Activated CD4-positive, alpha-beta T cell treated with anti-CD3 and anti-CD28 coated beads, Interleukin-2, amount 50 U/mL, for 1 hour (primary cell): ENCODE measurements at places on chromosomes 11 and 22.

GRCh38 chr11:41394521-41395195 lies 64.8 kb downstream of the LRRC4C start:
- DNase-seq, result no peak

DNA sequence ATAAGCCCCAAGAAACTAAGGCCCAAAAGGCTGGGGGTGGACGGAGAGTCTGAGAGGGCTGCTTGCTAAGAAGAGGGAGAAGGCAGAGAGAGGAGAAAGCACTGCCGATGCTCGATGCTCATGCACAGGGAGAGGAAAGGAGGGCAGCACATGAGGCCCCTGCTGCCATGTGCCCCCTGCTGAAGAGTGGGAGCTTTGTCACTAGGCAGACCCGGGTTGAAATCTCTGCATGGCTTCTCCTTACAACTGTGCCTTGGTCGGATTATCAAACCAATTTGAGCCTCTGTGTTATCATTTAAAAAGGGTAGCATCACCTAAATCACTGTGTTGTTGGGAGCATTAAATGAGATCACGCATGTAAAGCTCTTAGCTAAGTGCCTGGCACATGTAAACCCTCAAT lies 330.5 kb downstream of the NXPE2 start:
- no peak for DNase-seq

- DNase-seq, result no peak
Observed at GRCh38 chr11:6635082-6635932, 16.1 kb upstream of the TPP1 start.

DNA sequence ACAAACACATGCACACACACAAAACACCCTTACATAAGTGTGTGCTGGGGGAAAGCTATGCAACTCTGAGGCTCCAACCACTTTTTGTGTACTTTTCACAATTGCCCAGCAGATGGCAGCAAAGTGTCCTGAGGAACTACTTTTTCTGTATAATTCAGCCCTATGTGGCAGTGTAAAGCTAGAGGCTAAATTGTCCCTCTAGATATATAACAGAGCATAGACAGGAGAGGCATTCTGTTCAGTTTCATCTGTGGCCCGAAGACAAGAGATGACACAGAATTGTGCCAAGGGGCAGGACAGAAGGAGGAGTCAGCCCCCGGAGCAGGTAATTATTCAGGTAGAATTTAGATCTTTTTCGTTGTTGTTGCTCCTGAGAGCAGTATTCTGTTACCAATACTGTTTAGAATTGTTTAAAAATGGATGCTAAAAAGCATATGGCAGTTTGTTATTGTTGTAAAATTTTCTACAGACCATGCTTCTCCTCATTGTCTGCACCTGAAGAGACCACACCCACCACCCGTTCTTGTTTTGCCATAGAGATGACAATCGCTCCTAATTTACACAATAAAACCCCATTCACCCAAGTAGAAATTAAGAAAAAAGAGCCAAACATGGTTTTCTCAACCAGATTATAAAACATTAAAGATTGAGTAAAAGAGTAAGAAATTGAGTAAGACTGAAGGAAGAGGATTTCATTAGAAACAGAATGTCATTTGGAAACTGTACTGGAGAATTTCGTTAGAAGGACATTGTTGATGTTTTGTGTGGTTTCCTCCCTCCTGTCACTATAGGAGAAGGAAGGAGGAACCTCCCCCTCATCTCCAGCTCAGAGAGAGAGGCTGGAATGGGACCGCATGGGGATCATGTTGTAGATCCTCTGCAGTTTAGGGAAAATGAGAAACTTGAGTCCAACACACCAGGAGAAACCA lies 14.5 kb upstream of the MS4A7 start:
- peak; percentile 43 for DNase-seq

- DNase-seq, result no peak
Observed at GRCh38 chr11:109075976-109076375, 346.0 kb upstream of the C11orf87 start.

DNA sequence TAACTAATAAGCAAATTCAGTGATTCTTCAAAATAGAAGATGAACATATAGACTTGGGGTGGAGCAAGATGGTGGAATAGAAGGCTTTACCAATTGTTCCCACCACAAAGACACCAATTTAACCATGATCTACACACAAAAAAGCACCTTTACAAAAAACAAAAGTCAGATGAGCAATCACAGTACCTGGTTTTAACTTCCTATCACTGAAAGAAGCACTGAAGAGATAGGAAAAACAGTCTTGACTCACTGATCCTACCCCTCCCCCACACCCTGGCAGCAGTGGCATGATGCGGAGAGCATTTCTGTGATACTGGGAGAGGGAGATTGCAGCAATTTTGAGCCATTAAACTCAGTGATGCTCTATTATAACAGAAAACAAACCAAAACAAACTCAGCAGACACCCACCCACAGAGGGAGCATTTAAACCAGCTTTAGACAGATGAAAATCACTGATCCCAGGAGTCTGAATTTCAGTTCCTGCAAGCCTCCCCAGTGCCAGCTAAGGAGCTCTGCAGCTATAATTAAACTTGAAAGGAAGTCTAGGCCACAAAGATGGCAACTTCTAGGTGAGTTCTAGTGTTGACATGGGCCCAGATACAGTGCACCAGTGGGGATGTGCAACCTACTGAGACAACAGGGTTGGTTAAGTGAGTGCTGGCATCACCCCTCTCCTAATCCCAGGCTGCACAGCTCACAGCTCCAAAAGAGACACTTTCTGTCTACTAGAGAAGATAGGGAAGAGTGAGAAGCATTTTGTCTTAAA lies 161.8 kb upstream of the GRIA4 start:
- no peak for DNase-seq

- no peak for DNase-seq
Observed at GRCh38 chr11:12889243-12889642, 119.9 kb upstream of the RASSF10 start.

DNA sequence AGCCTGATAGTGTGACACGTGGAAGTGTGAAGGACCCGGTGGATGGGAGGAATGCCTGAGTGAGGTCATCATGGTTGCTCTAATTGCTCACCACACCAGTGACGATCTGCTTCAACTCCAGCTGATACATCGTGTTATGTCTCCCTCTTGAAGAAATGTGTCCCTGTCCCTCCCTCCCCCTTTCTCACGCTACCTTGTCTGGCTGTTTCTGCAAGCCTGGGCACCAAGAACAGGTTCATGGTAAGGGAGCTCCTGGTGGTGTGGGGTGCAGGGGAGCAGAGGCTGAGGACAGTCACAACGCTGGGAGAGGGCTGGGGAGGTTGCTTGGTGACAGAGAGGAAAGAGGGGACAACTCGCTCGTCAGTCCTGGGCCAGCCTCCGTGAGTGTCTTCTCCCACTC lies 413.4 kb downstream of the SOX6 start:
- DNase-seq, result no peak

DNA sequence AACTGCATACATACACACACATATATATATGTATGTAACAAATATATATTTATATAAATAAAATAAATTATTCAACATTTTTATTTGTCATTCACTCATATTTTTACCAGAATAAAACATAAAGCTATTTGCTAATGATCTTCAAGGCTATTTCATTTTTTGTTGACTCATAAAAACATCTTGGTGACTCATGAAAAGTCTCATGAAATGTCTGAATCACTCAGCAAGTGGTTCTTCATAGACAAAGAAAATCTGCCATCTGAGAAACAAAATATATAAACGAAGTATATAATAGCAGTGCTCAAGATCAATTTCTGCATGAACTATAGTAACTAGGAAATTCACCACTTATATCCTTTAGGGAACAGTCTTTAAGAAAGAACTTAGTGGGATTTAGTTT lies 764.8 kb upstream of the FAT3 start:
- DNase-seq, result no peak

GRCh38 chr11:61621917-61622585 lies 41.2 kb upstream of the SYT7 start:
- DNase-seq, result no peak

- DNase-seq, result no peak
Observed at GRCh38 chr11:118152020-118152551, 537 bp downstream of the SCN4B start.

GRCh38 chr11:65471447-65471891 lies 27.4 kb upstream of the MALAT1 start:
- no peak for DNase-seq

GRCh38 chr11:65547446-65548125 lies 10.6 kb downstream of the LTBP3 start:
- peak; percentile 25 for DNase-seq

DNA sequence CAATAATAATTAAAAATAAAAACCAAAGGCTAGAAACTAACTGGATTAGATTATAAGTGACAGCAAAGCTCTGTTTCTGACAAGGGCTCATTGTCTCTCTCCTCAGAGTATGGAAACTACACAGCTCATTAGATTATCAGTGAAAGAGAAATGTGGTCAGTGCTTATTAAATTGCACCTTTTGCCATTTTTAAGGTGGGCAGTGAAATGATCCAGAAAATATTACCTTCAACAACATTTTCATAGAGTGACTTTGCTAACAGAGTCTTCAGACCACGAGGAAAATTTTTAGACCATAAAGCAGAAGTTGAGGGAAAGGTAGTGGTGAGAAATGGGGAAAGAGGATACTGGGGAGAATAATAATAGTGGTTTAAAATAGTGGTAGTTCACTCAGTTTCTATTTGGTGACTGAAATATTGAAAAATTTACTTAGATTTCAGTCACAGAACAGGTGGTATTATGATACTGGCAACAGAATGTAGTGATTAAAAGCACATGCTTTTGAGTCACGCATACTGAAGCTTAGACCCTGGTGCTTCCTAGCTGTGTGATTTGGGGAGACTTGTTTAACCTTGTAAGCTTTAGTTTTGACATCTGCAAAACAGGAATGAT lies 684.0 kb upstream of the CCDC90B start:
- no peak for DNase-seq
